ENCODE measurements at places on chromosomes 1 and 21.

DNA sequence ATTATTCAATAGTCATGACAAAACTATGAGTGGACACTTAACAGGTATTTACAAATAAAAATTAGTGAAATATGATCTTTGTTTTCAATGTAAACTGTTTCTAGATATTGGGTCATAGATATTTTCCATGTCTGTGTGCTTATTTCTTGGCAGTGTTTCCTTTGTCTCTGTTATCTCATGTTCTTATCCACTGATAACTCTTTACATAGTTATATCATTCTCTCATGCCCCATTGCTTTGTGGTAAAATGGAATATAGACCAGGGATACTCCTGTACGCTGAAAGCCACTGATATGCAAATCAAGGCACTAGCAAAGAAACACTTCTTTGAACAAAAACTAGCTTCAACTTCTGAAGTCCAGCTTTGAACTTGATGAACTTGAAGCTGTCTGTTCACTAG, 113.1 kb downstream of the ITSN1 start:
- no peak for DNase-seq

- DNase-seq = no peak
Measured at GRCh38 chr1:47983691-47984090, 13.5 kb downstream of the TRABD2B start.

- no peak for DNase-seq
Measured at GRCh38 chr1:7374563-7375160, 396.4 kb upstream of the VAMP3 start.

DNA sequence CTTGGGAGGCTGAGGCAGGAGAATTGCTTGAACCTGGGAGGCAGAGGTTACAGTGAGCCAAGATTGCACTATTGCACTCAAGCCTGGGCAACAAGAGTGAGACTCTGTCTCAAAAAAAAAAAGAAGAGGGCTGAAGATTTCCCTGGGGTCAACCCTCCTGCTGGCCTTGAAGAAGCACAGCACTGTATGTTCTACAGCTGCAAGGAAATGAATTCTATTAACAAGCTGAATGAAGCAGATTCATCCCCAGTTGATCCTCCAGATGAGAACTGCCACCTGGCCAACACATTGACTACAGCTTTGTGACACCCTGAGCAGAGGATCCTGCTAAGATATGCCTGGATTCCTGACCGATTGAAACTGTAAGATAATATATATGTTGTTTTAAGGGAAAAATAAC, 129.5 kb downstream of the ADSS2 start:
- DNase-seq = no peak

DNA sequence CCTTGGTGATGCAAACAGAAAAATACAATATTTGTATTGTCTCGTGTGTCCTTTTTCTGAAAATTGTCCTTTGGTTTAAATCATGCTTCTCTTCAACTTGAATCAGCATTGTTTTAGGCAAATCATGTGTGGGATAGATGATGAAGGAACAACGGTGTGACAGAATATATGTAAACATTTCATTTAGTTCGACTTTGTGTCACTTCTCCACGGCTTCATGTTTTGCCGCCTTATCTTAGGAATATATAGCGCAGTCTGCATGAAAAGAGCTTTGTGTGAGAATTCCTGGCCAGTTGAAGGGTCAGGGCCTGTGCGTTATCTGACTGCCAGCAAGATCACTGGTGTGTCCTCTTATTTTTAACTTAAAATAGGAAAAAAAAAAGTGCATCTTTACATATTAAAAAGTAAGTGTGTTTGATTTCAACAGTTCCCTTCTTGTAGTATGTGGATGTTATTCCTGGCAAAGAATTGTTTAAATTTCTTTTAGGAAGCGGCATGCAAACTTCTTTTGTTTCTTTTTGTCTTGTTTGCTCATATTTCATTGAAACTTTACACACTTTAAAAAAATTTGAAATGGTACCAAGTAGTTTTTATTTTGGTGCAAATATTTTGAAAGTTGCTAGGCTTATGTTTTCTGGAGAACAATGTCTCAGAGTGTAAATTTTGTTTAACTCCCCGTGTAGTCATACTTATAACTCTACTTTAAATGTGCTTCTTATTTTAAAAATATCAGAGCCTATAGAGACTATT, 465.2 kb downstream of the USP25 start:
- no peak for DNase-seq

- DNase-seq = no peak
Measured at GRCh38 chr1:85544689-85545215, 35.8 kb upstream of the CCN1 start.

GRCh38 chr1:246048693-246049092, 458.4 kb downstream of the SMYD3 start:
- no peak for DNase-seq

DNA sequence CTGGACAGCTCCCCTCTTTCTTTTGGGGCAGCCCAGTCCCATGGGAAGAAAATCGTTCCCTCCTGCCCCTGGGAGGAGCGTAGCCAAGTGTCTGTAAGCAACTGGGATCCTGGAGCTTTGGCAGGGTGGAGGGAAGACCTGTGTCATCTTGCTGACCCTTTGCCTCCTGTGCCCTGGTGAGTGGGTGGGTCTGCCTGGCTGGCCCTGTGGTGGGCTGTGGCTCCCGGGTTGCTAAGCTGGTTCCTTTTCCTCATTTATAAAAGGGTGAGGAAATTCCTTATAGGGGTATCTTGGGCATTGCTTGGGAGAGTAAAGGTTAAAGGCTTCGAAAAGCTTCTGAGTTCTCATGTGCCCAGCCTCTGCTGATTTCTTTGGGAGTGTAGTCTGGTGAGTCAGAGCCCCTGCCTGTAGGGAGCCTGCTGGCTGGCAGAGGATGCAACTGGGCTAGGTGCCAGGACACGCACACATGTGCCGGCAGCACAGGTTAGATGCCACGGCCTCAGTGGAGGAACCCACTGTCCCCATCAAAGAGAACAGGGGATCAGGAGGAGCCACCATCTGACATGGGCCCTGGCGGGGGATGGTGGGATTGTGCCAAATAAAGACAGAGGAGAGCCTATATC, 85.2 kb downstream of the ARHGEF10L start:
- DNase-seq = no peak

GRCh38 chr1:149977345-149977744, 33.2 kb downstream of the OTUD7B start:
- DNase-seq = no peak

DNA sequence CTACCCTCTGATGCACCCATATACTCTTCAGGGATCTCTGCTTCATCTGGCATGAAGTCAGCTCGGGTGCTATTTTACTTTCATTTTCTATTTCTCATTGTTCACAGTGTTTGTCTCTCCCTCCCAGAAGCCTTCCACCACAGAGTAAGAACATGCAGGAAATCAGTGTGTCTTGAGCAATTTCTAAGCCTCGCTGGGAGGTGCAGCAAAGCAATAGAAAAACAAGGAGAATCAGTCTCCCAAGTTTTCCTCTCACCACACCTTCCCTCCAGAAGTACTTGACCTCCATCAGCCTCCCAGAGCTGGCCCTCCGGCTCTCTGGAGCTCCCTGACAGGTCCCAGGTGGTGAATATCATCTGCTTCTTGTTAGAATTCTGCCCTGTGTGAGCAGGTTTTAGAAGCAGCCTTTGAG, 594.7 kb upstream of the CAMK1G start:
- no peak for DNase-seq

- no peak for DNase-seq
Measured at GRCh38 chr1:162056043-162056442, 13.4 kb upstream of the NOS1AP start.

DNA sequence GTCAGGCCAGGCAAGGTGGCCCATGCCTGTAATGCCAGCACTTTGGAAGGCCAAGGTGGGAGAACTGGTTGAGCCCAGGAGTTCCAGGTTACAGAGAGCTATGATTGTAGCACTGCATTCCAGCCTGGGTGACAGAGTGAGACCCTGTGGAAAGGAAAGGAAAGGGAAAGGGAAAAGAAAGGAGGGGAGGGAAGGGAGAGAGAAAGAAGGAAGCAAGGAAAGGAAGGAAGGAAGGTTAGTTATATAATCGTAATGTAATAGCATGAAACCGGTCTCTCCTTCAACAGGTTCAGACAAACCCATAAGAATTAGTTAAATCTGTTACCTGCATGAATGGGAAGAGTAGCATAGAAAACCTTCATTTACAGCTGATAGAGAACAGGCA, 1.2 kb upstream of the PAQR7 start:
- no peak for DNase-seq

DNA sequence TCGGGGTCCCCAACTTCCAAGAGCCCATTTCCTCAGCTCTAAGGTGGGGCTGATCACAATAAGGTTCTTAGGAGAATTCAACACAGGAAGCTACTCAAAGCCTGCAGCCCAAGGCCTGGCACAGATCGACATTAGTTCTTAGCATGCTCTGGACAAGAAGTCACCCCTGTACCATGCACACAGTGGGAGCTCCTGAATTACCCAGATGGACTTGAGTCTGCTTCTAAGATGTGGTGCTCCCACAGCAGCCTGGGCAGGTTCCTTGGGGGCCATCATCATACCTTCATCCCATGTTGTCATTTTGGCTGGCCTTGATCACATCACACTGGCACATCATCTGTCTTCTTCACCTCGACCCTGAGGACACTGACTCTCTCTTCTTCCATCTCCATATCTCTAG, 153.3 kb upstream of the VAMP3 start:
- no peak for DNase-seq

GRCh38 chr1:210441028-210441427, 112.3 kb downstream of the HHAT start:
- DNase-seq = no peak

DNA sequence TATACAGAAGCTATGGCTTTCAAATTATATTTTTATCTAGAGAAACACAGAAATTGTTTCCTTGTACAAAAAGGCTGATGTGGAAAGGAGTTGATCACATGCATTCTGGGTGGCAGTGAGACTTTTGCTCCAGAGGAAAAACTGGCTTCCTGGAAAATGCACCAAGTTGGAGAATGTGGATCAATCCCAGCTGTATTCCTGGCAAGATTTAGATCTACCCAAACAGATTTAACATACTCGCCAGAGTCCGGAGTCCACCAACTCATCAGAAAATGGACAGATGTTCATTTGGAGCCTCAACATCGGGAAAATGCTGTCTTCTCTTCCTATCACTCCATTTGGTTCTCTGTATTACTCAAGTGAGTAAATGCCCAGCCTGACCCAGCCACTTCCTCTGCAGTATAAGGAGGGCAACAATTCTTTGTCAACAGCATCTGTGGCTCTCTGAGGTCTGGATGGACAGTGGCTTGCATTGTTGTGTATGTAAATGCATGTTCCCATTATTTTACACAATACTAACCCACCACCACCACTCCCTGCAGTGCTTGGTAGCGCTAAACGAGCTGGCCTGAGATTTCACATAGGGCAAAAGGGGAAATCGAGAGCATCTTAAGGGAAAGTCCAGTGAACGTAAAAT, 226.2 kb upstream of the IRF2BP2 start:
- DNase-seq = no peak

- no peak for DNase-seq
Measured at GRCh38 chr1:65059930-65060538, 88.0 kb upstream of the AK4 start.

GRCh38 chr1:214123061-214123784, 135.4 kb downstream of the PROX1 start:
- DNase-seq = no peak

DNA sequence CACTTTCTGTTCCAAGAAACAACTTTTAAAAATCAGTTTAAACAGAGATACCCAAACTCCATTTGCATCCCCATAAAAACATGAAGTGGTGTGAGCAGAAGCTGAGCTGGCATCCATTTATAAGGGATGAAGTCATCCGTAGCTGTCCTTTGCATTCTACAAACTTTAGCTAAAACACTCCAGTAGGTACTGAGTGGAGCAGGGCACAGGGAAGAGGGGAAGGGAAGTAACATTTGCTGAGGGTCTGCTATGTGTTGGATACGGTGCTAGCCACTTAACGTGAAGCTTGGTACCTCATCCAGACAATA, 32.9 kb downstream of the VWA5B1 start:
- DNase-seq = no peak

GRCh38 chr1:2404890-2405511, 7.4 kb downstream of the PEX10 start:
- no peak for DNase-seq

GRCh38 chr1:12244078-12244477, 14.2 kb downstream of the VPS13D start:
- no peak for DNase-seq

- DNase-seq = no peak
Measured at GRCh38 chr1:119779869-119780356, 11.2 kb upstream of the HMGCS2 start.

DNA sequence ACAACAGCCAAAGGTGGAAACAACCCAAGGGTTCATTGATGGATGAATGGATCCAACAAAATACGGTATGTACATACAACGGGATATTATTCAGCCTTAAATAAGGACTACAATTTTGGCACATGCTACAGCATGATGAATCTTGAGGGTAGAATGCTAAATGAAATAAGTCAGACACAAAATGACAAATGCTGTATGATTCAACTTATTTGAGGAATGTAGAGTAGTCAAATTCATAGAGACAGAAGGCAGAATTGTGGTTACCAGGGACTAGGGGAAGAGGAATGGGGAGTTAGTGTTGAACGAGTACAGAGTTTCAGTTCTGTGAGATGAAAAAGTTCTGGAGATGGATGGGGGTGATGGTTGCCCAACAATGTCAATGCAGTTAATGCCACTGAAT, 118.0 kb upstream of the PAXBP1 start:
- no peak for DNase-seq

GRCh38 chr1:190124068-190124467, 353.6 kb downstream of the BRINP3 start:
- DNase-seq = no peak

- DNase-seq = no peak
Measured at GRCh38 chr1:4367230-4367777, 287.1 kb upstream of the AJAP1 start.

- no peak for DNase-seq
Measured at GRCh38 chr1:171286032-171286705, 27.8 kb upstream of the FMO4 start.

GRCh38 chr21:39377444-39378050, 28.7 kb upstream of the HMGN1 start:
- DNase-seq = no peak

DNA sequence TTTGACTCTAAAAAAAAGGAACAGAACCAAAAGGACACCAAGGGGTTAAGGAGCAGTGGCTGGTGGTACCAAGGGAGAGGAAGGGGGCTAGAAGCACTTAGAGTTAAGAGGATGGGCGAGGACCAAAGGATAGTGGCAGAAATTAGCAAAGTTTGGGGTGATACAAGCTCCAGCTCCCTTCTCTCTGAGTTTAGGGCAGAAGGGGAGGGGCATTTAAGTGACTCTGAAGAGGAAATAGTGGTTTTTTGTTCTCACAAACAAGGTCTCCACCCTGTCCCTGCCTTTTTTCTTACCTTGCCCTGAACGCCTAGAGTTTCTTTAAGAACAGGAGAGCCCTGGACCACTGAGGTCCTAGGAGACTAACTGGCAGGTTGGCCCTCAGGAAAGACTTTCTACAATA, 3.3 kb downstream of the CDC42SE1 start:
- no peak for DNase-seq

All from stimulated activated CD4-positive, alpha-beta T cell treated with anti-CD3 and anti-CD28 coated beads, TNF-alpha, amount 100 ng/mL, for 24 hours (primary cell).